ENCODE measurements at places on chromosomes 4 and X.

- DNase-seq, result no peak
These were observed 36.4 kb upstream of the FRAS1 start for GRCh38 chr4:78020677-78021076.

DNA sequence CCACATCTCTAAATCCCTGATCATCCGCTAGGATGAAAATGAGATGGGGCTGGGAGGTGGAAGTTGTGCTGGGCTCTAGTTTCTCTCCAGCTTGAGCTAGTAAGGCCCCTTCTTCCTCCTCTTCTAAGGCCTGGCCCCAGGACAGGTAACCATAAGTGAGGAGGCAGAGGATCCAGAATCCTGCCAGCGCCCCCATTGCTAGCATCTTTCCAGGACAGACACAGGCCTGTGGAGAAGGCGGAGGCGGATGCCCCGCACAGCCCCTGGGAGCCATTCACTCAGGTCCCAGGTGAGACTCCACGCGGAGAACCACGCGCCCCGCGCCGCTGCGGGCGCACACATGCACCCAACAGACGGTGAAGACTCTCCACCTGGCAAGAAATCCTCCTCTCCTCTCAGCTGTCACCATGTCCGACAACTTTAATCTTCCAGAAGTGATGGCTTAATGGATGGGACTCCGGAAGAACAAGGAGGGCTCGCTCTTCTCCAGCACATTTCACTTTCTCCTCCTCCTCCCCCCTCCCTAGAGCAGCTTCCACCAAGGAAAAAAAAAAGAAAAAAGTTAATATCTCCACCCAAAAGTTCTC, 793 bp downstream of the ARSJ start:
- DNase-seq, result no peak

GRCh38 chrX:133722756-133723155, 262.6 kb downstream of the GPC3 start:
- no peak for DNase-seq

DNA sequence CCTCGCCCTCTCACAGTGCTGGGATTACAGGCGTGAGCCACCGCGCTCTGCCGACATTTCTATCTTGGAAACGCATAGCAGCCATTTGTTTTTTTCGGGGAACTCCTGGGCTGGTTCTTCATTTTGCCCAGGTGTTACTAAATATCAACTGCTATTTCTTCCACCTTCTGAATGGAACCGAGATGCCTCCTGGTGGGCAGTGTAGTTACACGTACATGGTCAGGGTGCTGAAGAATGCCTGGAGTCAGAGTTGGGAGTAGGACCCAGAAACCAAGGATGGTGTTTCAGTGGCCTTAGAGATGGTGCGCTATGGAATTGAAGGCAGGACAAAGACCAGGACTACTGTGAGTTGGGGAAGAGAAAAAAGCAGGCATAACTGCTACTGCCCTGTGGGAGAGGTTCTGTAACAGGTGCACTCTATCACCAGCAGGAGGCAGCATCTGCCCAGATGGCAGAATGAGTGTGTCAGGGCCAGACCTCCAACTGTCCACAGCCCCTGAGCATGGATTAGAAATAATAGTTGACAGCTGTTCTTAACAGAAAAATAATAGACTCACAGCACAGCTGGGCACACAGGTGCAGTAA, 81.7 kb downstream of the ZC4H2 start:
- peak; percentile 28 for DNase-seq

DNA sequence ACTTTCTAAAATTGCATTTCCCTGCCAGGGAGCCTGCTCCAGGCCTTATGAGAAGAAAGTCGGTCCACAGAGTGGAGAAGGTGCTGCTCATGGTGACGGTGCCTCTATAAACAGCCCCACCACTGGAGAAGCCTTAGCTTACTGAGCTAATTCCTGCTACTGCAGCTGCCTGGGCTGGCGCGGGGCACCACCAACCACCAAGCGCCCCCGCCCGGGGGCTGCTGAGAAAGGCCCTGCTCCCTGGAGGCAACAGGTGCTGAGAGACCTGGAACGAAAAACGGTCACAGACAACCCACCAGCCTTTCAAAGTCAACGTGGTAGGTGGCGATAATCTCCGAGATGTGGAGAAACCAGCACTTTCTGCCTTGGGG, 2.9 kb downstream of the HCFC1 start:
- DNase-seq, result no peak

DNA sequence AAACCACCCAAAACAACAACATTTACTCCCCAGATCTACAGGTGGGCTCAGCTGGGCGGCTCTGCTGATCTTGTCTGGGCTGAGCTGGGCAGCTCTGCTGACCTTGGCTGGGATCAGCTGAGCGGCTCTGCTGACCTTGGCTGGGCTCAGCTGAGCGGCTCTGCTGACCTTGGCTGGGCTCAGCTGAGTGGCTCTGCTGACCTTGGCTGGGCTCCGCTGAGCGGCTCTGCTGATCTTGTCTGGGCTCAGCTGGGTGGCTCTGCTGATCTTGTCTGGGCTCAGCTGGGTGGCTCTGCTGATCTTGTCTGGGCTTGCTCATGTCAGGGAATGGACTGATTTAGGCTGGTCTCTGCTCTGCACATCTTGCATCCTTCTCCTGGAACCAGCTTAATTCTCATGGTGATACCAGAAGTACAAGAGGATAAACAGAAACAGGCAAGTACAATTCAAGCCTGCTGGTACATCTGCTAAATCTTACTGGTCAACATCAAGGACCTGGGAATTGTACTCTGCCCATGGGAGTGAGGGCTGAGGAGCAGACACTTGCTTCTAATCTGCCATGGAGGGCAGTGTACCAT, 248.5 kb upstream of the PSAPL1 start:
- DNase-seq, result no peak
